NCI-H1417 (cell line): ENCODE measurements at places on chromosomes 16 and 17.
A peak's percentile ranks its signal among the peaks of the same experiment; 100 is the strongest.

DNA sequence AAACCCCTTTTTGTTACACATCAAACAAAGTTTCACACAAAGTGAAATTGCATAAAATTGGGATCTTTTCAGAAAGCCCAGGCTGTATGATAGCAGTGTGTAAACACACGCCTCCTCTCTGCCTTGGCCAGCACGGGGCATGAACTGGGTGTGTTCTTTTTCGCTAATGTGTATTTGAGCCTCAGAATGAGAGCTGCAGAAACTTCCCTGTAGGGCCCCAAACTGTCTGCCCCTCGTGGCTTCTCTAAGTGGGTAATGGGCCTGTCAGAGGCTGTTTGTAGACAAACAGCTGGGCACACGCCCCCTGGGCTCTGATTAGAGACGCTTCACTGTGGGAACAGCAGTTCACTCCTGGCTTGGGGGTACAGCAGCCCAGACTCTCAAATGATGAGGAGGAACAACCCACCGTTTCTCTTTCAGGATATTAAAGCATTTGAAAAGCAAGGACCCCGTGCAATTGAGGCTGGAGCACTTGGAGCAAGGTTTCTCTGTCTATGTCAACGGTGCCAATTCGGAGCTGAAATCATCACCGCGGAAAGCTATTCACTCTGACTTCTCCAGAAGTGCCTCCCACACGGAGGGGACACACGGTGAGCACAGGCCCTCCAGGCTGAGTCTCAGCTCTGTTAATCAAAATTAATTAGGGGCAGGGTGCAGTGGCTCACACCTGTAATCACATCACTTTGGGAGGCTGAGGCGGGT is 78.4 kb downstream of the KATNIP start:
- peak; percentile 42 for DNase-seq

- no peak for DNase-seq
These were observed 33.8 kb downstream of the GTF3C1 start for GRCh38 chr16:27515874-27516353.

- DNase-seq = no peak
These were observed 31.2 kb upstream of the ZNF469 start for GRCh38 chr16:88351491-88352101.

DNA sequence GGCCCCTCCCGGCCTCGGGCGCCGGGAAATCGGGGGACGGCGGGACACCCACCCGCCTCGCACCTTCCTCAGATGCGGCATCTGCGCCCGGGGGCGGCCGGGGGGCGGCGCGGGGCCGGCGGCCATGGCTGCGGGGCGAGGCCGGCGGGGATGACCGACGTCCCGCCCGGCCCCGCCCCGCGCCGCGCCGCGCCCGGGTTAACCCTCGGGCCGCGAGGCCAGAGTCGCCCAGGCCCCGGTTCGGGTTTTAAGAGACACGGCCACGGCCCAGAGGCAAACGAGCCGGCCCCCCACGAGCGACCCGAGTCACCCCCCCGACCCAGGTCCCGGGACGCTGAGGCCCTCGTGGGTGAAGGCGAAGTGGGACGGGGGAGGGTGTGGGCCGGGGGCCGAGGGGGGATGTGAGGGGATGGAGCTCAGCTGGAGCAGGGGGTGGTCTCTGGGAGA is at the start of gene RGS11:
Gene RGS11, minus strand, starts transcription at position 159 of the 447 bp plus-strand sequence. Its CDS starts 33 bp downstream, at position 126.
- DNase-seq = no peak

- DNase-seq = no peak
These were observed 19.0 kb downstream of the LMF1 start for GRCh38 chr16:951660-952301.

DNA sequence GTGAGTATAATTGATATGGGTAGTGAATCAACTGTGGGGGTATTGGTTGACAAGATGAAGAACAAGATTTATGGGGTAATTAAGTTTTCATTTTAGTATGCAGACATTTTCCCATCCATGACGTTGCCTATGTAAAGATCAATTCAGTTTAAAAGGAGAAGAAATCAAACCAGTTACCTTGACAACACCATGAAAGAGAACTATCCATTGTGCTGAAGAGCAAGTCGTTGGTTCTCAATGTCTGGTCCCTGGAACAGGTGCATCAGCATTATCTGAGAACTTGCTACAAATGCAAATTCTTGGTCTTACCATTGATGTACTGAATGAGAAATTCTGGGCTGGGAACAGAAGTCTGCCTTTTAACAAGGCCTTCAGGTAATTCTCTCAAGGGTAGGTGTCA is 801 bp upstream of the OR4D2 start:
- peak; percentile 75 for DNase-seq

DNA sequence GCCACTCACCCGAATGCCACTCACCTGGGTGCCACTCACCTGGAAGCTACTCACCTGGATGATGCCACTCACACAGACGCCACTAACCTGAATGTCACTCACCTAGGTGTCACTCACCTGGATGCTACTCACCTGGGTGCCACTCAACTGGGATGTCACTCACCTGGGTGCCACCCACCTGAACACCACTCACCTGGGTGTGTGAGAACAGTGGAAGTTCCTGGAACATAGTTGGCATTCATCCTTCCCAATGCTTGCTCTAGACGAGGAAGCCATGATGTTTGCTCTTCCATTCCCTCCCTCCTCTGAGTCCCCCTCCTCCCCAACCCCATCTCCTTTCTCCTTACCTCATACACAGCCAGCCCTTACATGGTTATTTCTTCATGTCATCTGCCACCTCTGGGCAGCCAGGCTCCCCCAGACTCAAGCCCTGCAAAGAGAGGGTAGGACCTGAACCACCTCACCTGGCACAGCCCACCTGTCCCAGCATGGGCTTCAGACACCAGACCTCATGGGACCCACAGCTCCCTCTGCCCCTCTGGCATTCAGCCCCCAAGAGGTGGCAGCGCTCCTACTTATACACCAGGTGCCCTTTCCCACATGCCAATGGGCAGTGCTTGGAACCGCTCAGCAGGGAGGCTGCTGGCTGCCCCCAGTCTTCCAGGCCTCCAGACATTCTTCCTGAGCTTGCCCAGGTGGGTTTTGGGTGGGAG is 171.8 kb upstream of the FOXF1 start:
- DNase-seq = no peak

DNA sequence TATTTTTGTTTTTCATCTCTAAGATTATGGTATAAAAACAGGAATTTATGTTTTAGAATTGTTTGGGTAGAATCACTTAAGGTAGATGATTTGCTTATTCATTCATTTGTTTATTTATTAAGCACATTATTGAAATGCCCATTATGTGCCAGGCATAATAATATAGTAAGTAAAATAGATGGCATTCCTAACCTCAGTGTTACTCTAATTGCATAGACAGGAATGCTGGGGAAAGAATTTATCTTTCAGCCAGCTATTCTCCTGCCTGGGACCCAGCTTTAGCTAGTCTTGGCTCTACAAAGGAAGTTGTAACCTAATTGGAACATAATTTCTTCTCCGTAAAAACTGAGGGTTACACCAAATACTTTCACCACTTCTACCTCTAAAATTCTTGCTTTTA is 44.6 kb downstream of the NFAT5 start:
- DNase-seq = no peak

DNA sequence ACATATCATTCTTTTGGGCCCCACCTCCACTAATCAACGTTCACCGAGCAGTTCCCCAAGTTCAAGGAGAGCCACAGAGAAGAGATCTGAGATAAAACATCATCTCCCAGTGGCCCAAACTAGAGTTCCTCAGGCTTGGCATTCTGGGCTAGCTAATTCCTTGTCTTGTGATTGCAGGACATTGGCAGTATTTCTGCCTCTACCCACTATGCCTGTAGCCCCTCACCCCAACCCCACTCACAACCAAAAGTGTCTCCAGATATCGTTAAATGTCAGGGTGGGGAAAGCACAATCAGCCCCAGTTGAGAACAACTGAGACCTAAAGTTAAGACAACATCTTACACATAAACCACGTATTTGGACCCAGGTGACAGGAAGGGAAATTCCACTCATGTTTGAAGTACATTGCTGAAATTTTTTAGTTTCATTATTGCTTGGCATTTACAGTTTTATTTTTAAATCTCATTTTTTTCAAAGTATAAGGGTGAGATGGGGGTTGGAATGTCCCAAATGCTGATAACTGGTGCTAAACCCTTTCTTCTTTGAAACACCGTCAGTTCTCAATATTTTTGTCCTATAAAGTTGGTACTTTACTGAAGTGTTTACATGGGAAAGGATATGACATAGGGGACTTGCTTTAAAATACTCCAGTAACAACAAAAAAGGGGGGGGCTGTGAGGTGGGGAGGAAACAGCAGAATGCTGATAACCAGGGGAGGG is 13.6 kb downstream of the ZC3H7A start:
- DNase-seq = no peak

- DNase-seq = no peak
These were observed 156.7 kb downstream of the KCNJ12 start for GRCh38 chr17:21532763-21533385.

- no peak for DNase-seq
These were observed 63.6 kb downstream of the SCNN1B start for GRCh38 chr16:23365602-23366240.

DNA sequence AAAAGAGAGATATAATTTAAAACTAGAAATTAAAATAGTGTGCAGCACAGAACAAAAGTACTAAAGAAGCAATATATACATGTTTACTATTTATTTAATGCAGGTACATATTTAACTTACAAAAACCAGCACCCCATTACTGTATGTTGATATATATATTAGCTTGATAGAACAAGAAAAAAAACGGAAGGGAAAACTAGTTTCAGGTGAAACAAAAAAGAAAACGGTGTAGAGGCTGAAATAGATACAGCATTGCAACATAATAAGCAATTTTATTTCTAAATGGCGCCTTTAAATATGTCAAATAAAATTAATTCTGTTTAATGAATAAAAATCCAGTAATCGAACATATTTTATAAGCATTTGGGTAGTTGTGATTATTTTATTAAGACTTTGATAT is 3.9 kb downstream of the HNF1B start:
- no peak for DNase-seq

- no peak for DNase-seq
These were observed 2.7 kb downstream of the ATP2A1 start for GRCh38 chr16:28880955-28881354.

GRCh38 chr17:82917699-82918345 is 78.0 kb upstream of the ZNF750 start:
- peak; percentile 9 for DNase-seq

GRCh38 chr16:88535191-88535856 is 34.9 kb upstream of the ZC3H18 start:
- DNase-seq = no peak

- DNase-seq = peak; percentile 70
These were observed 685 bp upstream of the MPG start for GRCh38 chr16:77273-77806.

- DNase-seq = peak; percentile 91
These were observed 29.9 kb downstream of the DYNLL2 start for GRCh38 chr17:58112970-58113631.

DNA sequence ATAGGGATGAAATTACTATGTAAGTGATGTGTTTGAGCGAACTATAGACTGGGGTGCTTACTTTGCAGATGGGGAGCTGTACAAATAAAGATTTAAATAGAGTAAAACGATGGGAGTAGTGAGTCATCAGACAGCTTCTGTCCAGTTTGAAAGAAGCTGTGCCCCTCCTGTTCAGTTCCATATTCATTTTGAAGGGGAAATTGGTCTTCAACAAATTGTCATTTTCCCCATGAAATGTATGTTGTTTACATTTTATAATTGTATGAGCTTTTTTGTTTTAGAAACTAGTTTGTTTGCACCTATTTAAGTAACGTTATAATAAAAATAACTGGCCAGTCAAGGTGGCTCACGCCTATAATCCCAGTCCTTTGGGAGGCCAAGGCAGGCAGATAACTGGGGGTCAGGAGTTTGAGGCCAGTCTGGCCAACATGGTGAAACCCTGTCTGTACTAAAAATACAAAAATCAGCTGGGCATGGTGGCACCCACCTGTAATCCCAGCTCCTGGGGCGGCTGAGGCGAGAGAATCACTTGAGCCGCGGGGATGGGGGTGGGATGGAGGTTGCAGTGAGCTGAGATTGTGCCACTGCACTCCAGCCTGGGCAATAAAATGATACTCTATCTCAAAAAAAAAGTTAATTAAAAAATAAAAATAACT is 20.2 kb downstream of the SEC14L1 start:
- peak; percentile 63 for DNase-seq

DNA sequence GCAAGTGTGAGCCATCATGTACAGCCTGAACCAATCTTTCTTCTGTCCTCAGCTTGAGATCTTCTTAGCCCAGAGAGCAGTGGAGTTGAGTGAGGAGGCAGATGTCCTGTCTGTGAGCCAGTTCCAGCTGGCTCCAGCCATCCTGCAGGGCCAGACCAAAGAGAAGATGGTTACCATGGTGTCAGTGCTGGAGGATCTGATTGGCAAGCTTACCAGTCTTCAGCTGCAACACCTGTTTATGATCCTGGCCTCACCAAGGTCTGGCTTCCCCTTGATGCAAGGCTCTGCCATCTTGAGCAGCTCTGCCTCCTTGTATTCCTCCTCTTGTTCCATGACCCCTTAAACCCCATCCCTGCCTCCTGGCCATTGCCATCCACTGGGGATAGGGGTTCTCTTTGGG is 9.6 kb downstream of the CDK5RAP3 start:
- peak; percentile 39 for DNase-seq

DNA sequence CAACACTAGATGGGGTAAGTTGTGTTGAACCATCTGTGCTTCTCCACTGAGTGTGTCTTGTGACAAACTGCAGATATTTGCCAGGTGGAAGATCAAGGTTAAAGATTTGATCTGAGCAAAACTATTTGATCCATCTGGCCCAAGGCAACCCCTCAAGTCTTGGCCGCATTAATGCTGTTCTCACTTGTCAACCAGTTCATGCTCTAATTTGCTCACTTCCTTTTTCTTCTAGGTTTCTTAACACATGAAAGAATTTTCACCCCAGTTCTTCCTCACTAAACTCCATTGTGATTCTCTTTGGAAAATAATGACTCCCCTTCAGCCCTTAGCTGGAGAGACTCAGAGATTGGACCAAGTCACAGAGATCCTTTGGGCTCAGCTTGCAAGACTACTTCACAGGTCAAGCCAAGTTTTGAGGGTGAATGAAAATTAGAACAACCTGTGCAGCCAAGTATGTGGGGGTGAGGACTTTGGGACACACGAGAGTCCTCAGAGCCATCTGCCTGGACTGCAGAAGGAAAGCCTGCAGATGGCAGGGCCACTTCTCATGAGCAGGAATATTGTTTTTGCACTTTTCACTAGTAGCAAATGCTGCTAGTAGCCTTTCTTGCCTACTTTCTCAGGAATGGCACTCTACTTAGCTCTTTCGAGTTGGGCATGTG is 166.5 kb downstream of the AXIN2 start:
- no peak for DNase-seq

- DNase-seq = peak; percentile 26
These were observed 5.2 kb downstream of the CISD3 start for GRCh38 chr17:38735161-38735997.
